ENCODE measurements at places on chromosomes 2 and 18. TPM values are rescaled to one million over a fixed set of nuclear protein-coding genes. Genes with fewer than 3 reads are reported as not detected.

DNA sequence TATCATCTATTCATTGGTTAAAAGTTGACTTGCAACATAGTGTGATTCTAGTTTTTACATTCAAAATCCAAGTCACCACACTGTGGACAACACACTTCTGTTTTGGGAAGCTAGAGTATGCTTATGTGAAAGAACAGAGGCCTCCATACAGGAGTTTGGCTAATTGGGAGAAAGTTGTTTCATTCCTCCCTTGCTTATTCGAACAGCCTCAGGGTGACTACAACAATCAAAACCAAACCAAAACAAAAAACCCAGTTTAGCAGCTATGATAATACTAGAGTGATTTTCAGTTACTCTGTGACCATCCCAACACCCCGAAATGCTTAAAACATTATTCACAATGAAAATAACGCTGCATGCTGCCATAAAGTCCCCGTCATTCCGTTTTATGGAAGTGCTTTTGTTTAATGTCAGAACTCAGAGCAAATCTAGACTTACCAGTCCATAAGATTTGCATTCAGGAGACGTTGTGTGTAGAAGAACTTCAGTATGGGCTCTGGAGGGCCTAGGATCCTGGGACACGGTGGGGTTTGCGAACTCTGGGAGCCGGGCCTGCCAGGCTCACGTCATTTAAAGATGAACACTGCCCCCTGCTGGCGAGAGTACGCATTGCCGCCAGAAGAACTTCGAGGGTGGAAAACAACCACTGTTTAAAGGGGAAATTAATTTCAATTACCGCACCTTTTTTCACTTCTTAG is 111.4 kb downstream of the FTCDNL1 start:
- peak; percentile 12 for DNase-seq
- no peak overlapping the region for H3K27ac ChIP-seq
- no peaks in the 10 kb centered on the region for H3K27me3 ChIP-seq
- H3K36me3 ChIP-seq: no peaks in the 10 kb centered on the region

- H3K27ac ChIP-seq: no peak overlapping the region
- peaks cover 3% of the 10 kb centered on the region for H3K36me3 ChIP-seq
- H3K4me3 ChIP-seq: no peak overlapping the region
- peaks cover 28% of the 10 kb centered on the region for H3K4me1 ChIP-seq
These were observed 141.1 kb downstream of the EIPR1 start for GRCh38 chr2:3236300-3237045.

- H3K27me3 ChIP-seq: peaks cover 23% of the 10 kb centered on the region
- no peak overlapping the region for H3K27ac ChIP-seq
- DNase-seq: no peak
- H3K4me1 ChIP-seq: no peaks in the 10 kb centered on the region
- H3K36me3 ChIP-seq: no peaks in the 10 kb centered on the region
- H3K4me3 ChIP-seq: no peak overlapping the region
These were observed 27.1 kb upstream of the STEAP3 start for GRCh38 chr2:119196301-119197125.

GRCh38 chr18:34742891-34743341 is 32.8 kb downstream of the DTNA start:
- no peak for DNase-seq
- no peaks in the 10 kb centered on the region for H3K27me3 ChIP-seq
- H3K4me3 ChIP-seq: no peak overlapping the region
- no peak overlapping the region for H3K27ac ChIP-seq
- H3K4me1 ChIP-seq: no peaks in the 10 kb centered on the region

GRCh38 chr2:27021253-27022049 is 11.3 kb upstream of the TMEM214 start:
- DNase-seq: no peak
- no peak overlapping the region for H3K4me3 ChIP-seq
- H3K36me3 ChIP-seq: peaks cover 9% of the 10 kb centered on the region
- no peak overlapping the region for H3K27ac ChIP-seq
- no peaks in the 10 kb centered on the region for H3K27me3 ChIP-seq

DNA sequence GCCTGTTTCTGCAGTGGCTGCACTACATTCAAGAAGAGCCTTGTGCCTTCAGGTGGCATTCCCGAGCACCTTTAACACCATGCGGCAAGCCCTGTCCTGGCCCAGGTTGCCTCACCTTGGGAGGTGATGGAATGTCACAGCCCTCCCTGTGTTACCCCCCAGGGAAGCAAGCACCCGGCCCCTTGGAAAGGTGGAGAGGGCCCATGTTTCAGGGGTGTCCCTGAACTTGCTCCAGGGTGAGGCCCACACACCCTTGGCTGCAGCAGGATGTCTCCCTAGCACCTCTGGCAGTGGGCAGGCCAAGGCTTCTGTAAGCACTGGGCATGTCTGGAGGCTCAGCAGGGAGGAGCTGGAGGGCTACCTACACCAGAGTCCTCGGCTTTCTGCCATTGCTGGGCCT is 29.3 kb upstream of the ACAA2 start:
- no peak overlapping the region for H3K27ac ChIP-seq
- H3K27me3 ChIP-seq: peaks cover 25% of the 10 kb centered on the region
- DNase-seq: no peak
- no peaks in the 10 kb centered on the region for H3K36me3 ChIP-seq
- H3K4me1 ChIP-seq: no peaks in the 10 kb centered on the region
- H3K4me3 ChIP-seq: no peak overlapping the region

DNA sequence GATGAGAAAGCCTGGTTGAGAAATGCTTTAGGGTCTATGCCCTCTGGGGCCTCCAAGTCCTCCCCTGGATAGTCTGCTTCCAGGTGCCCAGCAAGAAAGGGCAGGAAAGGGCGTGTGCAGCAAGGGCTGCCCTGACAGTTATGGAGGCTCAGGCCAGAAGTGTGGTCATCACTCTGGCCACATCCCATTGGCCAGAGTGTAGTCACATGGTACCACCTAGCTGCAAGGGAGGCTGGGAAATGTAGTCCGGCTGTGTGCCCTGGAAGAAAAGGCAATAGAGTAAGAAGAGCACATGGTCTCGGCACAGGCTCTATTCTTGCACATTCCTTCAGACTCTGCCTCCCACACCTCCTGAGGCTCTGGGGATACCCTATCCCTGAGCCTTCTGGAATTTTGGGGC is 35.7 kb downstream of the ODC1 start:
- no peaks in the 10 kb centered on the region for H3K27me3 ChIP-seq
- no peak overlapping the region for H3K27ac ChIP-seq
- DNase-seq: peak; percentile 22
- H3K4me1 ChIP-seq: peaks cover 10% of the 10 kb centered on the region
- H3K36me3 ChIP-seq: peaks cover 16% of the 10 kb centered on the region

GRCh38 chr2:196439760-196440159 is 199.8 kb upstream of the CCDC150 start:
- no peaks in the 10 kb centered on the region for H3K36me3 ChIP-seq
- DNase-seq: no peak

DNA sequence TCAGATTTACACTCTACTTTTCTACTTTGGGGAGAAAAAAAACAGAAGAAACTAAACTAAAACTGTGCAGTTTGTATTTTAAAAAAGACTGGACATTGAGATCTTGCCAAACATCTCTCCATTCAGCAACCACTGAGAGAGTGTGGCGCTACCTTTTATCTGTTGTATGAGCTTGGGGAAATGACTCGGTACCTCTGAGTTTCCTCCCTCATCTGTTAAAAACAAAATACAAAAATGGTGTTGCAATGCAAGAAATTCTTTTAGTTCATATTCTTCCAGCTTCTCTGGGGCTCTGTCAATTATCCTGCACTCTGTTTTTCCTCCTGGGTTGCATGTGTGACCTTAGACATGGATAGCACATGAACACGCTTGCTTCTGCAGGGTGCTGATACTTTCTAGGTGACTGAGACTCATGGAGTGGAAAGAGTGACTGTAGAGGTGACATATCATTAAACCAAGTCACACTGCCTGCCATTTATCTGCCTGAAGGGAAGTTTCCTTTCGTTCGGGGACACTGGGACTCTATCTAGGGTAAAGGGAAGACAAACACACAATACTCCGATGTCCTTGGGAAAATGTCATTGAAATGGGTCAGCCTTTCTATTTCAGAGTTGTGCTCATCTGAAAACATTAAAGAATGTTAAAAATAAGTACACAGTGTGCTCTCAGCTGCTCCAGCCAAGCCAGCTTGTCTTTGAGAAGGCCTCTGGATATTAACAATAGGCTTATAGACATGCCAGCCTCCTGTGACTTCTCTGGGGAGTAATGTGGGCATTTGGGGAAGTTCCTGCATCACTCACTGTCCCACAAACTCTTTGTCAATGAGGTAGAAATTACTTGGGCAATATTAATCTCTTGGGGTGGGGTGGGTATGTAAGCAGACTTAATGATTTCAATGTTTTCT is 91.4 kb downstream of the TRIB2 start:
- no peaks in the 10 kb centered on the region for H3K27me3 ChIP-seq
- no peak overlapping the region for H3K4me3 ChIP-seq
- H3K4me1 ChIP-seq: no peaks in the 10 kb centered on the region
- H3K27ac ChIP-seq: no peak overlapping the region
- H3K36me3 ChIP-seq: no peaks in the 10 kb centered on the region
- no peak for DNase-seq

Gene ZNF24
- total RNA-seq: 64.0 TPM

Gene FBXO48
- total RNA-seq: 4.5 TPM

Gene ID2
- 65.2 TPM for total RNA-seq

Gene CDH7
- total RNA-seq: not detected

Gene ARMC9
- total RNA-seq: 1.6 TPM
